Thoracic aorta (tissue), 2 donors: ENCODE measurements at places on chromosomes 5 and 9. TPM values are rescaled to one million over a fixed set of nuclear protein-coding genes. Genes with fewer than 3 reads are reported as not detected.

Gene TMEM215
- total RNA-seq, result not detected

Gene SLC6A3
- total RNA-seq, result 0.14 TPM

Gene MCC
- 14.6 TPM for total RNA-seq

DNA sequence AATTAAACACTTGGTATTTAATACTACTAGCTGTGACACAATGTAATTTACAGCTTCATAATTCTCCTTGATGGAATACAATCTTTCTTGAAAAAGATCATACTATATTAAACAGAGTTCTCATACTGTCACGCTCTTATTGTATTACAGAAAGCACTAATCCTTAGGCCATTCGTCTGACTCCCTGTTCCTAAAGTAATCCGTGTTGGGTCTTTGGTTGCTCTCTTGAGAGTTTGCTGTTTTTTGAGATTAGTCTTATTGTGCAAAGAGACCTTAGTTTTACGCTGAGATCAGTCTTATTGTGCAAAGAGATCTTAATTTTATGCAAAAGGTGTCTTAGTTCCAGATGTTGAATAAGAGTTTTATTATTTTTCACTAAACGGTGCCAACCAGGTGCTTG lies 190.6 kb downstream of the ISL1 start:
- no peak overlapping the region for H3K4me3 ChIP-seq
- no peak overlapping the region for H3K27ac ChIP-seq
- H3K36me3 ChIP-seq, result no peaks in the 10 kb centered on the region
- no peaks in the 10 kb centered on the region for H3K4me1 ChIP-seq
- DNase-seq, result no peak

DNA sequence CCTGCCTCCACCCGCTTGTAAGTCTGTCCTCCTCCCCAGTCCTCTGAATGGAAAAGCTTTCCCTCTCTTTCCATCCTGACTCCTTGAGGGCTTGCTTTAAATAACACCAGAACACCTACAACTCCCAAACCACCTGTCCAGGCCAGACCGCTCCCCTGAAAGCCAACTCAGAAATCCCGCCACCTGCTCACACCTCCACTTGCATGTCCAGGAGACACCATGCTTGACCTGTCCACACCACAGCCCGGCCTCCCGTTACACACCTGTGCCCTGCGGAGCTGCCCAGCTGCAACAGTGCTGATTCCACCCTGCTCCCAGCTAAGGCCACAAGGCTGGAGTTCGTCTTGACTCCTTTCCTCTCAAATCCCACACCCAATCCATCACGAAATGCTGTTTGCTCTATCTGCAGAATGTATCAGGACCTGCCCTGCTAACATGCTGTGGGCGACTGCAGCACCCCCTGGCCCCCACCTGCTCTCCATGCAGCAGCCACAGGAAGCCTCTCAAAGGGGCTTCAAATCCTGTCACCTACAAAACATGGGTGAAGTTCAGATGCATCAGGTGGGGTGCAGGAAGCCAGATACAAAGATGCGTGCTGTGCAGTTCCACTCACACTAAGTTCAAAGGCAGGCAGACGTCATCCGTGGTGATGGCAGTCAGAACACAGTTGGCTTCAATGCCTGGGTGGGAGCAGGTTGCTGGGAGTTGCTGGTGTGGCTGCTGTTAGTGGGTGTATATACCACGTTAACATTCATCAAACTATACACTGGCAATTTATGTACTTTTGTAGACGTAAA lies 166.0 kb downstream of the ROR2 start:
- H3K36me3 ChIP-seq, result no peaks in the 10 kb centered on the region
- no peak overlapping the region for H3K27ac ChIP-seq
- no peaks in the 10 kb centered on the region for H3K27me3 ChIP-seq
- DNase-seq, result no peak
- no peak overlapping the region for H3K4me3 ChIP-seq

- no peaks in the 10 kb centered on the region for H3K27me3 ChIP-seq
- no peak overlapping the region for H3K4me3 ChIP-seq
- no peaks in the 10 kb centered on the region for H3K36me3 ChIP-seq
- H3K27ac ChIP-seq, result no peak overlapping the region
- DNase-seq, result no peak
Observed at GRCh38 chr5:15612915-15613635, 113.1 kb downstream of the FBXL7 start.

- H3K27ac ChIP-seq, result no peak overlapping the region
- no peak for DNase-seq
- no peaks in the 10 kb centered on the region for H3K4me1 ChIP-seq
- no peaks in the 10 kb centered on the region for H3K27me3 ChIP-seq
Observed at GRCh38 chr9:7542693-7543092, 256.9 kb downstream of the DMAC1 start.

GRCh38 chr9:20872340-20872977 lies 159.0 kb downstream of the HACD4 start:
- H3K27ac ChIP-seq, result no peak overlapping the region
- H3K27me3 ChIP-seq, result no peaks in the 10 kb centered on the region
- no peaks in the 10 kb centered on the region for H3K36me3 ChIP-seq
- H3K4me3 ChIP-seq, result no peak overlapping the region
- no peak for DNase-seq

DNA sequence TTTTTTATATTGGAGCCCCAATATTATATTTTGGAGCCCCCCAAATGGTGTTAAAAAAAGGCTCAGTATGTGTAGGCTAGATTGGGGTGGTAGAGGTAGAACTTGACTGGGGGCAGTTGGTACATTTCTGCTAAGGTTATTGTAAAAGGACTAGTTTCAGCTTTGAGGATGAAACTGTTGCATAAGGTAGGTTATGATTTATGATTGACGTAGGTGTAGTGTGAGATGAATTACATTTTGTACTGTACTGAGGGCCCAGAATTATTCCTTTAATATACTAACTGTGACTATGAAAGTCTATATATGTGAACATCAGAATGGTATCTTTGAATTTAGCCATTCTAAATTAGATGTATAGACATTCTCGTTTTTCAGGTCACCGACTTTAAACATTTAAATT lies 3.6 kb downstream of the RIC1 start:
- no peaks in the 10 kb centered on the region for H3K27me3 ChIP-seq
- no peak overlapping the region for H3K4me3 ChIP-seq
- no peak for DNase-seq
- no peak overlapping the region for H3K27ac ChIP-seq
- peaks cover 15% of the 10 kb centered on the region for H3K4me1 ChIP-seq
- H3K36me3 ChIP-seq, result no peaks in the 10 kb centered on the region

DNA sequence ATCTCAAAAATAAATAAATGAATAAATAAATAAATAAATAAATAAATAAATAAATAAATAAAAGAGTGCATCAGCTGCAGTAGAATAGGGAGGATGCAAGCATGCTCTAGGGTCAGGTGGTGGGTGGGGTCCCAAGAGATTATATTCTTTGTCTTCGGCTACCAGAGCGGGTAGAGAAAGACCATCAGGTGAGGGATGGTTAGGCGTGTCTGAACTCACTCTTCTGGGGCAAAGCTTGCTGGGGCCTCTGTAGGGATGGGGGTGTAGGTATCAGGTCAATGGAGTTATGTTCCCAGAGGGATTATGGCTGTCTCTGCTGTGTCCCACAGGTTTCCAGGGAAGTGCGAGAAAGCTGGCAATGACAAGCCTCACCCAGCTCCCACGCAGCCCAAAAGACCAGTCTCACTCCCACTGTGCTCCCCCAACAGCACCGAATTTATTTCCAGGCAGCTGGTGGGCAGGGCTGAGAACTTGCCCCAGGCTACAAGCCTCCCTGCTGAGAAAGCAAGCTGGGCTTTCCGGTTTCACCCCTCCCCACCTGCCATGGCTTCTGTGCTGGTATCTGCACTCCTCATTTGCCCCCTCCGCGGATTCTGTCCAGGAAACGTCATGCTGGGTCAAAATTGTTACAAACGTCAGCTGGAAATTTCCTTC lies 180.8 kb downstream of the LURAP1L start:
- no peaks in the 10 kb centered on the region for H3K27me3 ChIP-seq
- no peaks in the 10 kb centered on the region for H3K36me3 ChIP-seq
- DNase-seq, result no peak
- H3K4me1 ChIP-seq, result no peaks in the 10 kb centered on the region

DNA sequence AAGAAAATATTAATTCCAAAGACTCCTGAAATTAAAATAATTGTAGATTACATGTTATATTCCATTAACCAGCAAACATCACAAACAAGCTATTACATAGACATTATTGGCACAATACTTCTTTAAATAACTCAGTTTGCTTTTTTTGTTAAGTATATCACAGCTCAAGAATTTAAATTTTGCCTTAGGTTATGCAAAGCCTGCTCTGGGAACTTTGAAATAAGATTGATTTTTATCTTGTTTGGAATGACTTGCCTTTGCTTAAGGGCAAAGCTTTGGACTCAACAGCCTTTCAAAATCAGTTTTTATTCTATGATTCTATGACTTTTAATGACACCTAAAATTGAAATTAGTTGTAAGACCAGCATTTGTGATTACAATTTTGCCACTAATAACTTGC lies 78.2 kb downstream of the ALDH7A1 start:
- no peak for DNase-seq
- no peaks in the 10 kb centered on the region for H3K27me3 ChIP-seq
- no peaks in the 10 kb centered on the region for H3K36me3 ChIP-seq
